GM04504 (cell line): ENCODE measurements at places on chromosomes 3 and 15.

DNA sequence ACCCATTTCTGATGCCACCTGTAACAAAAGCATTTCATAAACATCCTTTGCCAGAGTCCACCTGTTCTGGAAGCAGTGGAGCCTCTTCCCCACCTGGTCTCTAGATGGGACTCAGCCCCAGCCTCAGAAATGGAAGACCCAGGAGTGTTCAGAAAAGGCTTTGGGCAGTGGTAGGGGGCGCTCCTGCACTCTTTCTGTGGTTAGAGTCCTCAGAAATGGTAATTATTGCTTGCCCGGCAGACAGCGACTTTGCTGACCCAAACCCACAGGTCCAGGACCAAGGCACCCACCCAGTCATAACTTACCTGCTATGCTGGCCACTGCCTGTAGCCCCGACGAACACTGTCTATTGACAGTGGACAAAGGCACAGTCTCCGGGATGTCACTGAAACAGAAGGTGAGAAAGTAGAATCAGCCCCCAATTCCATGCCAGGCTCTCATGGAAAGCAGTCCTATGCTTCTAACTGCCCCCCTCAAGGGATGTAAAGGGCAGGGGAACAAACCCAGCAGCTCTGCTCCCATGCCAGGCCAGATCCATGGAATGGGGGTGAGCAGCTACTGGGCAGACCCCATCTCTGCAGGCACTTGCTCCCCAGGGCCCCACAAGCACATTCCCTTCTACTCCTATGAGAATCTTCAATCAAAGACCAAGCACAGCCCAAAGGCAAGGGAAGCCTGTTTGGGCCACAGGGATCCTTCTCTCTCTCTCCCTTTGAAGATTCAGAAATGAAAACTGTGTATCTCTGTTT is 5.1 kb downstream of the ACAA1 start:
- no peak for DNase-seq

DNA sequence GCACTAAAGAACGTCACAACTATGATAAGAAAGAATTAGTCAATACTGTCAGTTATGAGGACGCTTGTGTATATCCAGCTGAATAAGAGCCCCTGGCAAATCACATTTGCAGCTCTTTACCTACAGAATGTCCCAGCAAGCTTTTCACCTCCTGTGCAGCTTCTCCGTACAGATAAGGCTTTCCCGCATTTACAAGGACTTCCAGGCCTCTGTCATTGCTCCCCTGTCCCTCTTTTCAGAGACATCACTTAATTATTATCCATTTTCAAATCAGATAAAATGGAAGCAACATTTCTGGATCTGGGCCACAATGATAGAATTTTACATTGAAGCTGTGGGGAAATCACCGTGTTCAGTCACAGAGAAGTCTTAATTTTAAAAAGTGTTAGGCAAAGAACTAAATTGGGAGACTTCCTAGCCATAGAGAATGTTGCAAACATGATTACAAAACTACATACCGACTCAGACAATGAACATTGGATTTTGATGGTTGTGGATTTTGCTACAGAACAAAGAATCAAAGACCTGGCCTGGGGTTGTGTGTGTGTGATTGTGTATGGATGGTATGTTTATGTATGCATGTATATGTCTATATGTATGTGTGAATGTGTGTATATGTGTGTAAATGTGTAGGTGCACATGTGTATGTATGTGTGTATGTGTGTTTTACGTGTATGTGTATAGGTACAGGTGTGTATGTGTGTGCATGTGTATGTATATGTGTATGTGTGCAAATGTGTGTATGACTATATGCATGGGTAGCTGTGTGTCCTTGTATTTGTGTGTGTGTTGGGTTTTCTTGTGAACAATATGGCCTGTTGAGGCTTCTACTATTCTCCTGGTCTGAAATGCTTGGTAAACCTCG is 41.5 kb downstream of the MGLL start:
- no peak for DNase-seq

DNA sequence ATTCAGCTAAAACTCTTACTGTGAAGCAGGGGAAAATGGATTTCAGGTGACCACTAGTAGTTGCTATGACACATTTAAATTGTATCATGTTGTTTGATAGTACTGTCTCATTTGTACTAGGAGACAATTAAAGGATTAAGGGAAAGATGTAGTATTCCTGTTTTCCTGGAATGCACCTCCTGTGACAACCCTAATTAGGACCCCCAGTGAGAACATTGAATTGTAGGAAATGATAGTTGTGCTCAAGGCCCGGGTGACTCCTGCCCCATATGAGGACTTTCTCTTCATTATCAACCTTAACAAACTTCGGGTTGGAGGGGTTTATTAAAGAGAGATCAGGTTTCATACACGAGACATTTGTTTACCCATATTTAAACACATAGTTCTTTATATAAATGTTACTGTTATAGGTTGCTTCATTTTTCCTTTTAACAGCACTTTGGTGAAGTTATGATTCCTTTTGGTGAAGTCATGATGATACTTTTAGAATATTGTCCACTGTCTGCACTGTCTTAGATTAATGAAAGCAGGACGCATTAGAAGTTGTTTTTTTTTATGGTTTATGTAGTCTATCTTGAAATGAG is 392.6 kb upstream of the NAALADL2 start:
- DNase-seq, result no peak

DNA sequence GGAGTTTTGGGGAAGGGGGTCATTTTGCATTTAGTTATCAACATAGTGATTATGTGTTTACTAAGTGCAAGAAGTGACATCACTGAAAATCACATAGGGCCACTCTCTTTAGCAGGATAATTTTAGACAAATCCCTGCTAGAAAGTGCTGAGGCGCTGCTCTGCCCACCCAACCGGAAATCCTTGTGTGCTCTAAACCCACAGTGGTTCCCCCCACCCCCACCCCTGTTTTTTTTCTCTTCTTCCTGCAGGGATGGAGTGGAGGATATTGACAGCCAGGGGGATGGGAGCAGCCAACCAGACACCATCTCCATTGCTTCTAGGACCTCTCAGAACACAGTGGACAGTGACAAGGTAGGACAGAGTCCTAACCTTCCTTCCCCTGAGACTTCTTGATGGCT is 234.2 kb upstream of the UMPS start:
- DNase-seq, result no peak

GRCh38 chr3:82163907-82164520 is 402.6 kb upstream of the GBE1 start:
- no peak for DNase-seq

- DNase-seq, result no peak
Observed at GRCh38 chr15:43867096-43867495, 40.3 kb downstream of the WDR76 start.

GRCh38 chr3:89043406-89043932 is 64.0 kb upstream of the EPHA3 start:
- no peak for DNase-seq

DNA sequence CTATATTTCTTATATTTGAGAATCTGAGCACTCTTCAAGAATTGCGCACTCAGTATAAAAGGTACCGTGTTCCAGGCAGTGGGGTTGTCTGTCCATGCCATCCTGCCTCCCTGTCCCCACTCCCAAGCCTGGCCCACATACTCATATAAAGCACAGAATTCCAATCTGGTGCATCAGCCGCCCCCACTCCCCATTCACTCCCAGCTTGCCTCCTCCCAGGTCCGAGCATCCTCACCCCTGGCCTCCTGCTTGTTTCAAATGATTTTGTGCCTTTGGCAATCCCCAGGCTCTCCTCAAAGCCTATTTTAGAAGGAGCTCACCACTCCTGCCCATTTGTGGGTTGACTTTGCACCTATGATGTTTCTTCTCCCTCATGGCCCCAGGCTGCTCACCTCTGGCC is 22.2 kb upstream of the IGF1R start:
- DNase-seq, result no peak

GRCh38 chr3:143070977-143071551 is 48.5 kb upstream of the CHST2 start:
- DNase-seq, result peak; percentile 86

DNA sequence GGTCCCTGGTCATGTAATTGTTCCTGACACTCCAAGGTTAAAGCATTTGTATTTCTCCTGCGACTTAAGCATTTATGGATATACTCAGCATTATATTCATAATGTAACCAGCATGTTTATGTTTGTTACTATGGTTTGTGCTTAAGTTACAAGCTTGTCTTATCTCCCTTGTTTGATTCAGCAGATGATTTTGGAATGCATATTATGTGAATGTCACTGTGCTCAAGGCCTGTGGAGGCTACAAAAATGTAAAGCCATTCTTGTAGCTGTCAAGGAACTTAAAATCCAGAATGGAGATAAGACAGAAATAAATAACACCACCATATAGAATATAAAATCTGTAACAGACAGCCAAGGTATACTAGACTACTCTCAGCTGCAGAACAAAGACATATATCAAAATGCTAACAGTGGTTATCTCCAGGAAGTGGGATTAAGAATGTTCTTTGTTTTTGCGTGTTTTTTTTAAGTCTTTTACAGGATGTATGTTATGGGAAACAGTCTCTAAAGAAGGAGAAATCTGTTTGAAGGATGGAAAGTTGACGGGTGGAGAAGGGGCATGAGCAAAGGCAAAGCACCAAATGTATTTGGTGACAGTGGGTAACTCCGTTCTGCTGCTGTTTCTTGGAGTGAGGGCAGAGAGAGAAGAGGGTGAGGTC is 61.4 kb downstream of the IGF2BP2 start:
- DNase-seq, result no peak

- DNase-seq, result peak; percentile 32
Observed at GRCh38 chr3:136366289-136366688, 116.1 kb downstream of the PCCB start.

- peak; percentile 85 for DNase-seq
Observed at GRCh38 chr15:75123395-75123794, 78.3 kb upstream of the C15orf39 start.
